Thyroid gland (tissue), 4 donors: ENCODE measurements at places on chromosomes 12 and 14.

DNA sequence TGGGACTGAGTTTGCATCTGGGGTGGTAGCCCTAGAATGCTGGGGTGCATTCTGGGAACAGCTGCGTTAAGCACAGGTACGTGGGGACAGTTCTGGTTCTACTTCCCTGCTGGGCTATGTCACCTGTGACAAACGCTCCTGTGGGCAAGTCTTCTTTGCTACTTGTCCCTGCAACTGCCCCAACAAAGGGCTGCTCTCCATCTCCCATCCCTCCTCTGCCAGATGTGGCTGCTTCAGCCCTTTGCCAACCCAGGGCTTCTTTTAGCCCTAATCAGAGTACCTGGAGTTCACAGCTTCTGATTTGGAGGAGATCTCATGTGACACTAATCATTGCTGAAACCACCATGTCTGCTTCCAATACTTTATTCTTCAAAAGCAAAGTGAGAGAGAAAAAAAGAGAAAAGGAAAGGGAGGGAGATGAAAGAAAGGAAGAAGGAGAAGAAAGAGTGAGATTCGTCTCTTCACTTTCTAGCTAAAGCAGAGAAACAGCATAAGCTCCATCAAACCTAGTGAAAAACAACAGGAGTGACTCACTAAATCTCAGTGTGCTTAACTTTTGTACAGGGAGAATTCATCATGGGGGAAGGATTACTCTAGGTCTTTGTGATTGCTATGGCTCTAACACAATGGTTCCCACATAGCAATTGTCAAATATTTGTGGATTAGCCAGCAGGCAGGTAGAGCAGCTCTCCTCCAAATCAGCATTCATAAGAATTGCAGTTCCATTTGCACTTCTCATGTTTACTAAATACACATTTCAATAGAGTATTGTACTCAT, 174.8 kb downstream of the LRIG3 start:
- no peak for DNase-seq

- no peak for DNase-seq
Observed at GRCh38 chr14:39229222-39229543, 4.5 kb upstream of the MIA2 start.

- no peak for DNase-seq
Observed at GRCh38 chr14:32374155-32374554, 45.1 kb downstream of the AKAP6 start.

DNA sequence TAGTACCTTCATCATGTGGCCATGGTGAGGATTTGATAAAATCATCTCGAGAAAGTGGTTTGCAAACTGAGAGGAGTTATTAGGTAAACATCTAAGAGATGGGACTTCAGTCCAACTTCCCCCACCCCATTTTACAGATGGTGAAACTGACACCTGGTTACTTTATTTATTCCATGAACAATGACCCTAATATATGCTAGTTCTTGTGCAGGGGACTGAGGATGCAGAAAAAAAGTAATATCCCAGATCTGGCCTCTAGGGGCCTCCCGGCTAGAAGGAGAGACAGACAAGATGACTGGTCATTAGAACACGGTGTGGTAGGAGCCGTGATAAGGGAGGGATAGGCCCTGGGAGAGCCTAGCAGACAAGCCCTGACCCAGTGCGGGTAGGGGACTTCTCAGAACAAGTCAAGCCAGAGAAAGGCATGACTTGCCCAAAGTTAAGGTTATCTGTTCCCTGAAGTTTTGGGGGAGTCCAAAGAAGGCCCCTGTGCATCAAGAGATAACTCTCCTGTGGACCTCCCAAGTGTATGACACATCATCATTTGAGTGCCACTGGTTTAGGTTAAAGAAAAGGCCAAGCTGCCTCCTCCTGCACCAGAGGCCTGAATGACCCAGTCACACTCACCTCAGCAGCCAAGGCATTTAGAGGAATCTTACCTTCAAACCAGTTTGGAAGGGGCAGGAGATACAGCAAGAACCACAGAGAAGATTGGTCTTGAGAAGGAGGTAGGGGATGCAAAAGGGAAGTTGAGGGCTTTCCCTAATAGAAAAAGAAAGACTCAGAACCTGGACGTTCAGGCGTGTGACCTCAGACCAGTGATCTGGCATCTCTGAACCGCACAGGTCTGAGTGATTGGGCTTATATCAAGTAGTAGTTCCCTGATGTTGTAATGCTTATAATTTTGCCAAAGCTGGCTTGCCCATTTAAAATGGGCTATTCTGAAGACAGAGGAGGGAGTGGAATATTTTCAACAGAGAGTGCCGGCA, 1.6 kb downstream of the CMKLR1 start:
- no peak for DNase-seq

DNA sequence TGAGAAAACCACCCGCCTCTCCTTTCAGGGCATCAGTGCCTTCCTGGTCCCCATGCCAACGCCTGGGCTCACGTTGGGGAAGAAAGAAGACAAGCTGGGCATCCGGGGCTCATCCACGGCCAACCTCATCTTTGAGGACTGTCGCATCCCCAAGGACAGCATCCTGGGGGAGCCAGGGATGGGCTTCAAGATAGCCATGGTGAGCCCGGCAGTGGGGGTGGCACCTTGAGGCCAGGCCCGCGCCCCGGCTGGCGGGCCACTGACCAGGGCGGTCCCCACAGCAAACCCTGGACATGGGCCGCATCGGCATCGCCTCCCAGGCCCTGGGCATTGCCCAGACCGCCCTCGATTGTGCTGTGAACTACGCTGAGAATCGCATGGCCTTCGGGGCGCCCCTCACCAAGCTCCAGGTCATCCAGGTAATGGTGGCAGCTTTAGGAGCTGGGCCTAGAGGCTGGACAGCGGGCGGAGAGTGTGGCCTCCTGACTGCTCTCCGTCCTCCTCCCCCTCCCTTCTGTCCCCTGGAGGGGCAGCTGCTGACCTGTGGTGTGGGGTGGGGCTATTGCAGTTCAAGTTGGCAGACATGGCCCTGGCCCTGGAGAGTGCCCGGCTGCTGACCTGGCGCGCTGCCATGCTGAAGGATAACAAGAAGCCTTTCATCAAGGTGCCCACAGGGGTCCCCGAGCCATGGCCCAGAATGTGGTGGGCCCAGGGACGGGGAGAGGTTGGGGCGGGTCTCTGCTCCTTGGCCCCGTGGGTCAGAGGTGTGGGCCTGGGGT, 12.8 kb downstream of the ACADS start:
- DNase-seq = no peak

GRCh38 chr14:52370406-52370935, 56.4 kb downstream of the PTGER2 start:
- no peak for DNase-seq

DNA sequence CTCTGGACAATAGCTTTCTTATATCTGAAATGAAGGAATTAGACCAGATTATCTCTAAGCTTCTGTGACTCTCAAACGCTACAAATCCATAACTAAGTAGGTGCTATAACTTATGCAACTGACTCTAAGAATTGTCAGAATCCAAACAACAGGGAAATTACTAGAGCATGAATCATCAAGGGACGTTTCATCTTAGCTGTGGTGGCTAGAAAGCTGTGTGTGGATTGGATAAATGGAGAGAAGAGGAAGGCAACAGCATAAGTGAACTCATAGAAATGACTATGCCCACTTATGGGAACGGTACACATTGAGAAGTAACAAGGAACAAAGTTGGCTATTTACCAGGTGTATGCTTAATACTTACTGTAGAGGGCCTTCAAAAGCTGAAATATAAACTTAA, 96.0 kb upstream of the NEDD1 start:
- no peak for DNase-seq

DNA sequence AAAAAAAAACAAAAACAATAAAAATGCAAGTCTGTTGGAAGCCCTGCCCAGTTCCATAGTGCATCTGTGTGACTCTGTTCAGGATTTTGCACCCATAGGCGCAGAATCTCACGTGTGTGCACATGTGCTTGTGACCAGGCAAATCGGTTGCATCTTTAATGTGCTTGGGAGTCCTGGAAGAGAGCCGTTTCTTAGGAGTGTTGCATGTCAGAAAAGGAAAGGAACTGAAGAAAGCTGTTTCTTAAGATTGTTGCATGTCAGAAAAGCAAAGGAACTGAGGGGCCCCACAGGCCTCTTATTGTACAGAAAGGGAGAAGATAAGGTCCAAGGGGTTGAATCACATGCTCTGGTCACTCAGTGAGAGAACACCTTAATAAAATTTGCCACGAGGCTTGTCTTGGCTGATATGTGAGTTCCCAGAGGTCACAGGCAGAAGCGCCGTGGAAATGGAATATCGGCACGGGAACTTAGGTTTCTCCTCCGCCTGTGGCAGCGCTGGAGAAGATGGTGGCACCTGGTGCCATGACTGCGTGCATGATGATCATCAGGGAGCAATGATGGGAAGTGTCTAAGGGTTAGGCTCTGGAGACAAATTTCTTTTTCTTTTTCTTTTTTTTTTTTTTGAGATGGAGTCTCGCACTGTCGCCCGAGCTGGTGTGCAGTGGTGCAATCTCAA, 90.0 kb downstream of the LRRC74A start:
- DNase-seq = no peak

DNA sequence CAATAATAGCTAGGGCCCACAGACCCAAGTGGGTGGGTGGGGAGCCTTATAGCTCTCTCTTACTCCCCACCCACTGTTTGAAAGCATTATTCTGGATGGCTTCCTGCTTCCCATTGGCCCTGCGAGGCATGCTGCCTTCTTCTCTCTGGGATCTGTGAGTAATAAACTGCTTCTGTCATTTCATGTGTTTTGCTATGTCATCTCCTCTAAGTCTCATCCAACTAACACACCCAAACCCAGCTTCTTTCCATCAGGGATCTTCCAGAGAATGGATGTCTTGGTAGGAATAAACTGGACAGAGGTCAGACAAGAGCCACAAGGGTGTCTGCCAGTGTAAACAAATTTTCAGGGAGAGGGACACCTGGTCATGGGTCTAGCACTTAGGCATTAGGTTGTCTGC, 66.4 kb upstream of the BDKRB2 start:
- DNase-seq = no peak

GRCh38 chr14:100872259-100873095, 31.0 kb downstream of the RTL1 start:
- no peak for DNase-seq

DNA sequence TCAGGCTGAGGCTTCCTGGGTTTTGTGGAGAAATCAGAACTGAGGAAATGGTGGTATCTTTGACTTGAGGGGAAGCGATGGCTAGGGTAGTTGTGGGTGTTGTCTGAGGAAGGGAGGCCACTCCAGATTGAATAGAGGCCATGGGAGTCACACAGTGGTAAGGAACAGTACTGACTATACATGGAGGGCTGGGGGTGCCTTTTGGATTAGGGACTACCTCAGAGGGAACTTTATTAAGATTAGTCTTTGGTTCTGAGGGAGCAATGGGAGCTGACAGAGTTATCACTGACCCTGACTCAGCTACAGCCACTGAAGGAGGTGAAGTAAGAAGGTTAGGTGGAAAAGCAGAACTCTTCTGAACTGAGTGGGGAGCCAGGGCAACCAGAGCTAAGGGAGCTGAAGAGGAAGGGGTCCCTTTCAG, 4.4 kb downstream of the NACA start:
- no peak for DNase-seq

DNA sequence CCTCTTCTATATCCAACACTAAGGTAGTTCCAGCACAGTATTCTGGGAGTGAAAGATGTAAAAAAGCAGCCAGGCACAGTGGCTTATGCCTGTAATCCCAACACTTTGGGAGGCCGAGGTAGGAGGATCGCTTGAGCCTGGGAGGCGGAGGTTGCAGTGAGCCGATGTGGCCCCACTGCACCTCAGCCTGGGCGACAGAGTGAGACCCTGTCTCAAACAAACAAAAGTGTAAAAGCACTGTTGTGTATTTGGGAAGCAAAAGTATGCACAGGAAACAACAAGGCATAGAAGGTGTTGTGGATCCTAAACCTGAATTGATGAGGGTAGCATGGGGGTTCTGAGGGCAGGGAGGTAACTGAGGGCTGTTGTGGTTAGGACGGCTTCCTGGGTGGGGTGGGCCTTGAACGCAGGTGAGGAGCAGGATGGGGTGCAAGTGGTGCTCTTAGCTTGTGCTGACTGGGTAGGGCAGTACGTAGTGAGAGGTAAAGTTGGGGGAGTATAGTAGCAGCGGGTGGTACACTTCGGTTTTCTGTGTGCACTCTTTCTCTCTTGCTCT, 64.2 kb downstream of the RASSF3 start:
- DNase-seq = no peak

- DNase-seq = no peak
Observed at GRCh38 chr12:46557539-46558373, 185.2 kb upstream of the SLC38A2 start.

GRCh38 chr14:91126761-91127160, 12.9 kb downstream of the DGLUCY start:
- no peak for DNase-seq

- no peak for DNase-seq
Observed at GRCh38 chr14:58587271-58587670, 50.5 kb upstream of the DACT1 start.

DNA sequence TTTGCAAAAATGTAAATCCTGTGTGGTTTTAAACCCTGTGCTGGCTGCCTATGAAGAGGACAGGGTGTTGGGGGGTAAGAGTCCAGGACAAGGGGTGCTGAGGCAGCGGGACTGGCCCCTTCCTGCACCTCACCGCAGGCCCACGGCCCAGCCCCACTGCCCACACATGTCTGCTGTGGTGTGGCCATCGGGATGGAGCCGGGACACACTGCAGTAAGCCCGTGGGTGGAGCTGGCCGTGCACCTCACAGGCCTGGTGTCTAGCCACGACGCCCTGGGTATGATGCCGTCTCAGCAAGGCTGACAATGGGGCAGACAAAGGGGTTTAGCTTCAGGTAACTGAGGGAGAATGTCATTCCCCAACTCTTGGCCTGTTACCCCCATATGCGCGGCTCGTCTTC, 19.6 kb downstream of the AMN start:
- no peak for DNase-seq

- no peak for DNase-seq
Observed at GRCh38 chr14:103765526-103765925, 49.9 kb downstream of the ZFYVE21 start.

GRCh38 chr12:31506515-31507306, 84.2 kb downstream of the DENND5B start:
- no peak for DNase-seq

- no peak for DNase-seq
Observed at GRCh38 chr12:131356485-131357184, 354.3 kb upstream of the SFSWAP start.

DNA sequence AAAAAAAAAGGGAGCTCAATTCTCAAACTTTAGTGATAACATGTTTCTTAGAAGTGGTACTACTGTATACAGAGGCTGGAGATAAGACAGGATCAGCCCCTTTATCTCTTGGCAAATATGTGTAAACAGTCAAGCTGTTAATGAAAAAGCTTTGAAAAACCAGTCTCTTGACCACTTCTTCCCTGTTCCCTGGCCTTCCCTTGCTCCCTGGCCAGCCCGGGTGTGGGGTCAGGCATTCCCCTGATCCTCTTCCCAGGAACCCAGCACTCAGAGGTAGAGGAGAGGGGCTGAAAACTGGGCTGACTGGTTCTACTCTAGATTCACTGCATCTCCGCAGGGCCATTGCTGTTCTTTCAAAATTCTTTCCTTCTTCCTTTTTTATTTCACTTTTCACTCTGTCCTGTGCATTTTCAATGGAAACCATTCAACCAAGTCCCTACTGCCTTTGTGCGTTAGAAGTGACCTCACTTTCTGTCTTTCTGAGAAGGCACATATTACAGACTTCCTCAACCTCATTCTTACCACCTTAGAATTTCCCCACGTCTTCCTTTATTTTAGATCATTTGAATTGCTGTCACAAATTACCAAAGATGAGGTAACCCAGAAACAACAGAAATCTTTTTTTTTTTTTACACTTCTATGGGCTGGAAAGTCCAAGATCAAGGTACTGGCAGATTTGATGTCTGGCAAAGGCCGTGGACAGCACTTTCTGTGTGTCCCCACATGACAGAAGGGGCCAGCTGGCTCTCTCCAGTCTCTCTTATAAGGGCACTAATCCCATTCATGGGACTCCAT, 5.7 kb downstream of the GNG2 start:
- no peak for DNase-seq
